ENCODE measurements at places on chromosomes 5 and 9.

- no peak for DNase-seq
Measured at GRCh38 chr5:39169081-39169480, 50.3 kb downstream of the FYB1 start.

GRCh38 chr5:168747987-168748777, 169.0 kb upstream of the PANK3 start:
- no peak for DNase-seq

DNA sequence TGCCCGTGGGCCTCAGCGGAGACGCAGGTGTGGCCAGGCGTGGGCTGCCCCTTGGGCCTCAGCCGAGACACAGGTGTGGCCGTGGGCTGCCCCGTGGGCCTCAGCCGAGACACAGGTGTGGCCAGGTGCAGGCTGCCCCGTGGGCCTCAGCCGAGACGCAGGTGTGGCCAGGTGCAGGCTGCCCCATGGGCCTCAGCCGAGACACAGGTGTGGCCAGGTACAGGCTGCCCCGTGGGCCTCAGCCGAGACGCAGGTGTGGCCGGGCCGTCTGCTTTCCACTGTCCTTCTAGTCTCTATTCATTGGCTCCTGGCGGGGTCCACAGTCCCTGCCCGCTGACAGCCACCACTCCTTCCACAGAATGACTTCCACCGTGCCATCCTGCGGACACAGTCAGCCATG, 56.1 kb downstream of the KCNT1 start:
- no peak for DNase-seq

DNA sequence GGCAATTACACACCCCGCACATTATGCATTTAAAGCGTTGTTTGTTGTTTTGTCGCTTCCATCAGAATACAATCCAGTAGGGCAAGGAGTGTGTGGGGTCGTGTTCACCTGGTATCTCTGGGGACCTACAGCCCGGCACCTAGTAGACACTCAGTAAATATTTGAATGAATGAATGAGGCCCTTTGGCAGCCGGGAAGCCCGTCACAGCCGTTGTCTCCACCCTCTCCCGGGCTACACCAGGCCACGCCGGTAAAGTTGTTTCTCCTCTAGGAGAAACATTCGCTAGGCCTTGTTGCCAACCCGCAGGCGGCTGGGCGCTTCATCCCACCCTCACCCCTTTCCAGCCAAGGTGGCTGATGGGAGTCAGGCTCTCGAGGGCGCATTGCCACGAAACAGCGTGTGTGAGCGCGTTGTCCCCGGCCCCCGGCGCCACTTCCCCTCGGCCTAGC, 876 bp upstream of the JAK2 start:
- no peak for DNase-seq

- DNase-seq = no peak
Measured at GRCh38 chr5:1842004-1842819, 40.5 kb downstream of the IRX4 start.

Data from amniotic stem cell (primary cell).